ENCODE measurements at places on chromosomes 11 and 22.

- no peak for DNase-seq
Measured at GRCh38 chr11:71474141-71474770, 21.3 kb downstream of the NADSYN1 start.

DNA sequence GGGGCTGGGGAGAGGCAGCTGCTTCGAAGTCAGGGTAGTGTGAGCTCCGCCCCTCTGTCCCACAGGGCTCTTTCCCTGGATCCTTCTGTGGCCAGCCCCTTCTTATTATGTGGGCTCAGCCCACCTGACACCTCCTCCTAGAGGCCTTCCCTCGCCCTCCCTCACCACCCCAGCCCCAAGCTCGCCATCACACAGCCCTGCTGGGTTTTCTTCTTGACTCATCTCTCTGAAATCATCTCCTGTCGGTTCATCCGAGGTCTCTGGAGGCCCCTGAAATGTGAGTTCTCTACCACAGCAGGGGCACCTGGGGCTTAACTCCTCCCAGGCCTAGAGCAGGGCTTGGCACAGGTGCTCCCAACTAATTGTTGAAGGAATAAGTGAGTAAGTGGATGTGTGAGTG lies 65.2 kb downstream of the CACNA1I start:
- no peak for DNase-seq

DNA sequence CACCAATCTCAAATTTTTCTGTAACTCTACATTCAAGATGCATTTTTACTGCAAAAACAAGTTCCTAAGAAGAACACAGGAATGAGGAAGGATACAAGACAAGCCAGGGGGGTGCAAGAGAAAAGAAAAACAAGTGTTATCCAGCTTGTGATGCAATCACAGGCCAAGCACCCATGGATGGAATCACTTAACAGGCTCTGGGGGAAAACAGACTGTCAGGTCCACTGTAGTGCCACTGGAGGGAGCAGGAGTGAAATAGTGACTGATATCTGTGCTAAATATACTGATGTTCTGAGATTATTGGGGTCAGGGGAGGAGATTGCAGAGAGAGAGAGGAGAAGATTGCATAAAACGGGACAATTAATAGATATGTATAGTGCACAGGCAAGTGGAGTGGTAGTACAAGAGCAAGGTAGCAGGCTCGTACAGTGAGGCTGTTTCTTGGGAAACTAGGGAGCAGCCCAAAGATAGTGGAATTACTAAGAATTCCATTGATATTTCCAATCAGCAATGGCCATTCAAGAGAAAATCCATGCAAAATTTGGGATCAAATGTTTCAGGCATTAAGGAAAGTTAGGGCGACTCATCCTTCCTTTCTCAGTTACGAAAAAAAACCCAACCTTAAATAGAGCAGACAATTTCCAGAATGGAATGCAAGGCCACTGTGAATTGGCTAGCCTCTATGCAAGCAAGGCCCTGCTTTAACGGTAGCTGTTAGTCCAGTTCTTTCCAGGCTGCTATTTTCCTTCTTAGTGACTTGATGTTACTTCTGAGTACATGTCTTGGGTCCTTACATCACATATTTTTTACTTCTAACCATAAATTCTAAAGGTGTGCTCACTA lies 52.2 kb upstream of the CEP126 start:
- DNase-seq, result peak; percentile 43

GRCh38 chr11:60783911-60784310 lies 1.2 kb upstream of the MS4A10 start:
- no peak for DNase-seq

DNA sequence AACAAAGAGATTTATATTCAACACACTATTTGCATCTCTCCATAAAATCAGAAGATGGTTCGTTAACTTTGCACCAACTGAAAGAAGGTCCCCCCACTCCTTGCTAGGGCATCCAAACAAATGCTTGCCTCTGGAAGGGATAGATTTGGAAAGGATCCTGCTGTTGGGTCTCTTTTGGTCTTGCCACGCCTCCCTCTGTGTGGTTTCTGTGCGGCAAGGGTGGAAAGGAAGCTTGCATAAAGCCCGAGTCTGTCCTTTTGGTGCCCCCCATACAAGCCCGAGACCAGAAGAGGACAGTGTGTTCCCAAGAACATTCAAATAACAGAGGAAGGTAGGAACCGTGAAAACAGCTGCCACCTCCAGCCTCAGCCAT lies 15.1 kb downstream of the SCGB1A1 start:
- DNase-seq, result no peak

DNA sequence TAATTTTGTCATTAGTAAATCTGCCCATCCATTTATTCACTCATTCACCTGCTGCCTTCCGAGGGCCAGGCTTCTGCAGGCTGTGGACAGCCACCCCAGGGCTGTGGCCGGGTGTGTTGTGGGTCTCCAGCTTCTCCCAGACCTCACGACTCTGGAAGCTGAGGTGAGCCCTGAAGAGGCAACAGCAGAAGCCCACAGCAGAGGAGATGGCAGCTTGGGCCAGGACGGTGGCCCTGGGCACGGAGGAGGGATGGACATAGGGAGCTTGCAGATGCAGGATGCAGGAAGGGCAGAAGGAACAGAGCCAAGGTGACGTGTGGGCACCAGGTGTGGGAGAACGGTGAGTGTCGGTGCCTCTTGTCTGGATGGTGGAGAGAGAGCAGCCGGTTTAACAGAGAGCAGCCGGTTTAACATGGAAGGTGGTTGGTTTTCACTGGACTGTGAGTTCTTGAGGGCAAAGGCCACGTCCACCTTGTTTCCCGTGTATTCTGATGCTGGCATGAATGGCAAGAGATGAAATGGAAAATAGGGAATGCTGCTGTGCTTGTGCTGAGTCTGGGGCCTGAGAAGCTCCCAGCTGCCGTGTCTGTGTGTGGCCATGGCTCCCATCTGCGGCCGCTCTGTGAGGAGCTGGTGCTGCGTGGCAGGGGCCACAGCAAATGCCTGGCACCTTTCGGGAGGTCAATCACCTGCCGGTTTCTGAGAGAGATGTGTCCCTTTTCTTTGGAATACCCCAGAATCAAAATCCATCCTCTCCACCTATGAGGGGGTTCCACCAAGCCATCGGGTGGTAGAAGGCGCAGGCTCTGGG lies 669.9 kb downstream of the BRD1 start:
- DNase-seq, result no peak

DNA sequence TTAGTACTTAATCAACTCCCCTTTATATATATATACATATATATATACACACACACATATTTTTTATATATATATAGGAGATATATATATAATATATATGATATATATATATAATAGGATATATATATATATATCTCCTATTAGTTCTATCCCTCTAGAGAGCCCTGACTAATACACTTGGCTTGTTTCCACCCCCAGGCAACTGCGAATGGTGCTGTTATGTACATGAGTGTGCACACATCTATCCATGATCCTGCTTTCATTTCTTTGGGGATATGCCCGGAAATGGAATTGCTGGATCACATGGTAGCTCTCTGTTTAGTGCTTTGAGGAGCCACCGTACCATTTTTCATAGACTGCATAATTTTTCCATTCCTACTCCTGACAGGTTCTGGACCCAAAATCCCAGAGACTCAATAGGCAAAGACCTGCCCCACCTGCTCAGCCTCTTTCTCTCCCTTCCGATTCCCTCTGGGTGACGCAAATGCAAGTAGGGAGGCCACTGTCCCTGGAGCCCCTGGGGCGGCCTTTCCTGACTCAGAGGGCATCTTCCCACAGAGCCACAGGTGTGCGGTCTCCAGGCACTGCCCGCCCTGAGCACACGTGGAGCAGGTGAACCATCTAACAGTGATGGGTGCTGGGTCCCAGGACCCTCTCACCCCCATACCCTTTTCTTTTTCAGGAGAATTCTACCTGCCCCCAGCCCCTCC lies 12.0 kb downstream of the FGF3 start:
- no peak for DNase-seq

GRCh38 chr11:100740440-100740839 lies 53.4 kb downstream of the ARHGAP42 start:
- DNase-seq, result peak; percentile 39

DNA sequence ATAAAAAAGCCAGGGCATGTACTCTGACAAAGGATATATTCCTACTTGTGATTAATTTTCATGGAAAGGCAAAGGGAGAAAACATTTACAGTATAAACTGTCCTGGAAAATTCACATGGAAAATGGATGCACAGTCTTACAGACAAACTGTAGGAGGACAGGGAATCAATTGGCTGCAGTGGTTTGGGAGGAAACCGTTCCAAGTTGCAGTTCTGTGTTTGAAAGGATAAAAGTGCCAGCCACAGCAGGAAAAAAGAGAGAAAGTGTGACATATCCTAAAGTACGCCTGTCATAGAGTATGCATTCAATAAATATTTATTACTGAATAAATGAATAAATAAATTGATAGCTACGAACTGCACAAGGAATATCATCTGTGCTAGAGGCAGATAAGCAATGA lies 462.9 kb downstream of the RAB38 start:
- DNase-seq, result no peak

DNA sequence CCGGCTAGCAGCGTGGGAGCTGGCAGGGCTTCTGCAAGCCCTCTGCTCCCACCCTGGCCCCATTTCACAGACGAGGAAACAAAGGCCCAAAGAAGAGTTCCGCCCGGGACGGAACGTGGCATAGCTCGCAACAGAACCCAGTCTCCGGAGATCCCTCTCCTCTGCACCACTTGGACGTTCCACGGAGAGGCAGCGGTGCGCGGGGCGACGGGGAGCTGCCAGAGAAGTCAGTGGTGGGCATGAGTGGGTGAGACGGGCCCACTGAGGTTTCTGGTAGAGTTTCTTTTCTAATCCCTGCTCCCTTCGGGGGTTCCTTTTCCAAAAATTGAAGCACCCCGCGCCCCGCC lies 554 bp upstream of the NECTIN1 start:
- DNase-seq, result no peak

- peak; percentile 38 for DNase-seq
Measured at GRCh38 chr11:34356913-34357700, 703 bp downstream of the ABTB2 start.

- peak; percentile 85 for DNase-seq
Measured at GRCh38 chr11:69337211-69337721, 43.3 kb downstream of the MYEOV start.

GRCh38 chr11:19832086-19832750 lies 119.6 kb downstream of the NAV2 start:
- no peak for DNase-seq

GRCh38 chr11:48129697-48130395 lies 86.8 kb upstream of the OR4B1 start:
- no peak for DNase-seq

- no peak for DNase-seq
Measured at GRCh38 chr22:43658823-43659222, 153.3 kb downstream of the EFCAB6 start.

- no peak for DNase-seq
Measured at GRCh38 chr22:46586123-46586519, 34.1 kb upstream of the GRAMD4 start.

DNA sequence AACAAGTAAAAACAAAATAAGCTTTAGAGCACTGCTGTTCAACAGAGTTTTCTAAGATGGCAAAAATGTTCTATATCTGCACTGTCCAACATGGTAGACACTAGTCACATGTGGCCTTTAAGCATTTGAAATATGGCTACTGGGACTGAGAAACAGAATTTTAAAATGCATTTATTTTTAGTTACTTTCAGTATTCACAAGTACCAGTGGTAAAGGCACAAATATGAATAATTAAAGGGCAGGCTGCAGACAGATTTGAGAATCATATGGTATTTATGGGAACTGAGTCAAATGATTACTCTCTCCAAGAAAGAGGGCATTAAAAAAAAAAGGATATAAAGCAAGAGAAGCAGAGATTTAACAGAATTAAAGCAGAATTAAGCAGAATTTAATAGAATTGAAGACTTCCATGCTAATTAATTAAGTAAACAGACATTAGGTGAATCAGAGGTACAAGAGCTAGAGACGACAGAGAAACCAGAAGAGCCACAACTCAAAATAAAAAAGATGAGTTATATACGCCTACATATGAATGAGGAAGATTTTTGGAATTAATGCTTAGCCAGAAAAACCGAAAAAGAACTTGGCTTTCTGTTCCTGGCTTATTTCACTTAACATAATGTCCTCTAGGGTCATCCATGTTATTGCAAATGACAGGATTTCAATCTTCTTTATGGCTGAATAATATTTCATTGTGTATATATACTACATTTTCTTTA lies 160.4 kb downstream of the ATG16L2 start:
- no peak for DNase-seq

DNA sequence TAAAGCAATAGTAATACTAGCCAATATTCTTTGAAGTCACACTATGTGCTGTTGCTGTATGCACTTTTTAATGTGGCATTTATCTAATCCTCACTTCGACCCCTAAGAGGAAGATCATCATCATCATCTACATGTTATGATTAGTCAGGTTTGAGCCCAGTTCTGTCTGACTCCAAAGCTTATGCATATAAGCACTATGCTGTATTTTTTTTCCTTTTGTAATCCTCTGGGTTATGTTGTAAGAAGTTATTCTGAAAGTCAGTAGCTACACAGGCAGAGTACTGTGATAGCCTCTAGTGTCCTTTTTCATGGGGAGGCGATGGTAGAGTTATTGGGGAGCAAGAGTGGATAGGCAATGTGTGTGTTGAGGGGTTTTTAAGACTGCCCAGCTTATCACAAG lies 11.1 kb downstream of the MMP20 start:
- DNase-seq, result no peak

GRCh38 chr22:47333625-47334024 lies 571.2 kb downstream of the TBC1D22A start:
- DNase-seq, result peak; percentile 79

DNA sequence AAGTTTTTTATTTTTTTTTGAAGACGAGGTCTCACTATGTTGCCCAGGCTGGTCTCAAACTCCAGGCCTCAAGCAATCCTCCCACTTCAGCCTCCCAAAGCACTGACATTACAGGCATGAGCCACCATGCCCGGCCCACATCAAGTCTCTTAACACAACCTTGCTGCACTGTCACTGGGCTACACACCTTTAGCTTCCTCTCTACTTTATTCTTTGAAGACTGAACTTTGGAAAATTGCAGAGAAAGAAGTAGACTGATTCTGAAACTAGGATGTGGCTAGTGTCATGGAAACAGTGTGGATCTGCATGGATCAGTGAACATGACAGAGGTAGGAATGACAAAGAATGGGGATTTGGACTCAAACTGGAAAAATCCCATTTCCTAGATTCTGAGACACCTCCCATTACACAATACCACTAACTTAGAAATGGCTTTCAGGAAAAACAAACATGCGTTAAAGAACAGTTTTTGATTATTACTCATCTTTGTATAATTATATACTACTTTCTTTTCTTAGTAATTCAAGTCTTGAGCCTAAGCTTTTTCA lies 99.6 kb upstream of the SPON1 start:
- no peak for DNase-seq

GRCh38 chr22:43228330-43228729 lies 41.4 kb upstream of the TTLL12 start:
- DNase-seq, result no peak
